ENCODE measurements at places on chromosomes 4 and X. TPM values are rescaled to one million over a fixed set of nuclear protein-coding genes. Genes with fewer than 3 reads are reported as not detected.
A peak's percentile ranks its signal among the peaks of the same experiment; 100 is the strongest.

DNA sequence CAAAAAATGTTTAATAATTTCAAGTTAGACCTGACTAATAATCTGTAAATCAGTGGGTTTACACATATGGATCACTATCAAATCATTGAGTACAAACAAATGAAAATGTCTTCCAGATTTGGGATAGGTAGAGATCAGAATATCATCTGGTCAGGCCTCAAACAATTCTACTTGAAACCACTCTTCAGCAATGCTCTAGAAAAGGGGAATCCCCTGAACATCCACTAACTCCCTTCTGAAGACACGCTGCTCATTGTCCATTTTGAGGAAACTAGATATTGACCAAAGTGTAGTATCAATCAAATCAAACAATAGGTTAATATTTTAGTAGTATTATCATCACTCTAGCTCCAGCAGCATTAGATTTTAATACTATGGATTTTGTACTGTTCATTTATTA lies 46.3 kb downstream of the SULT1E1 start:
- H3K4me1 ChIP-seq: no peaks in the 10 kb centered on the region
- no peak overlapping the region for H3K27ac ChIP-seq
- no peaks in the 10 kb centered on the region for H3K27me3 ChIP-seq
- DNase-seq: no peak

DNA sequence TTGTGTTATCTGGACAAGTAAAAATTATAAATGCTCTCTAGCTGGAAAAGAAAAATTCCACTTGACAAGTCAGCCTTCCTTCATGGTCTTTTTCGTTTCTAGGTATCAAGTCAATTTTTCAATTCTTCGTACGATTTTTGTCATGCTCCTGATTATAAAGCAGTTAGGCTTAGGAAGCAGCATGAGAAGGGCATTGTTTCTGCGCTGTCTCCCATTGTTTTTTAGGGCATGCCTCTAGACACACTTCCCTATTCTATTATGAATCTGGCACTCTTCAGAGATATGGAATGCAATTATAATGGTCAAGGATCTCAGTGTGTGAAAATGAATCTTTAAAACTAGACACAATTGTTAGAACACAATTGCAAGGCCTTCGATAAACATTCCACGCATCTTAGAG lies 164.1 kb upstream of the FAT1 start:
- no peak overlapping the region for H3K4me3 ChIP-seq
- DNase-seq: no peak
- no peak overlapping the region for H3K27ac ChIP-seq
- no peaks in the 10 kb centered on the region for H3K27me3 ChIP-seq

Gene GSPT2
- 6.8 TPM for total RNA-seq

DNA sequence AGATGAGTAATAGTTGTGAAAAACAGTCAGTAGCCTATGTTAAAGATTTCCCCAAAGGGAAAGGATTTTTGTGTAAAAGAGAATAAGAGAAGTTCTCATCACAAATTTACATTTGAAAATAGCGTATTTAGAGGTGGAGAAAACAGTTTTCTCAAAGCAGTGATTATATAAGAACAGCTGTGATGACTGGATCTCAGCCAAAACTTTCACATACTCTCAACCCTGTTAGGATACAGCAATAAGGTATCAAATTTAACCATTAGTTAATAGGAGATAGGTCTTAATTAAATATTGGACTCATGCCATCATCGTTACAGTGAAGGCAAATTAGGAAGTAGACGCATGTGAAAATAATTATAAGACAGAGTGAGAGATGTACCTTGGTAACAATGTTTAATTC lies 622.7 kb downstream of the PCDH18 start:
- H3K4me3 ChIP-seq: no peak overlapping the region
- no peak for DNase-seq
- H3K4me1 ChIP-seq: no peaks in the 10 kb centered on the region

GRCh38 chrX:4059893-4060292 lies 346.4 kb upstream of the PRKX start:
- no peaks in the 10 kb centered on the region for H3K27me3 ChIP-seq
- H3K4me1 ChIP-seq: no peaks in the 10 kb centered on the region
- no peak overlapping the region for H3K27ac ChIP-seq
- H3K36me3 ChIP-seq: no peaks in the 10 kb centered on the region
- no peak for DNase-seq

DNA sequence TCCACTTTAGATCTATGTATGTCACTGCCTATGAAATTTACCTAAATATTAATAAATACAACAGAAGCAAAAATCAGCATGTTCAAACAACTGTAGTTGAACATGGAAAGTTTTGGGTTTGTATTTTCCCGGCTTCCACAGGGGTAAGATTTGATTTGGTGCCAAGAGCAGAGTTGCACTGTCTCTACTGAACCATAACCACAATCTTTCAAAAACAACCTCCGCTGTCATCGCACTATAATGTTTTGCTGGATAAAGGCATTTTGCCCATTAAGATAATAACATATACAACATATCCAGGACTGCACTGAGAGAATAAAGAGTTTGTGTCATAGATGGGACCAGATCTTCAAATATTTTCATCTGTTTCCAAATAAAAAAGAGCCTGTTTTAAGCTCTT lies 94.9 kb downstream of the TENM3 start:
- no peak for DNase-seq
- no peaks in the 10 kb centered on the region for H3K36me3 ChIP-seq
- no peak overlapping the region for H3K4me3 ChIP-seq
- no peak overlapping the region for H3K27ac ChIP-seq
- no peaks in the 10 kb centered on the region for H3K4me1 ChIP-seq
- H3K27me3 ChIP-seq: no peaks in the 10 kb centered on the region

Gene CT47C1
- not detected for total RNA-seq

- no peaks in the 10 kb centered on the region for H3K27me3 ChIP-seq
- no peak for DNase-seq
- H3K4me1 ChIP-seq: peaks cover 22% of the 10 kb centered on the region
- no peaks in the 10 kb centered on the region for H3K36me3 ChIP-seq
- no peak overlapping the region for H3K4me3 ChIP-seq
- H3K27ac ChIP-seq: no peak overlapping the region
These were observed 39.5 kb upstream of the RASL11B start for GRCh38 chr4:52822583-52822971.

Gene TSPAN7
- not detected for total RNA-seq

GRCh38 chr4:86055898-86056297 lies 304.0 kb downstream of the MAPK10 start:
- no peaks in the 10 kb centered on the region for H3K4me1 ChIP-seq
- no peak overlapping the region for H3K27ac ChIP-seq
- no peaks in the 10 kb centered on the region for H3K36me3 ChIP-seq
- DNase-seq: no peak

GRCh38 chr4:76476571-76476970 lies 41.5 kb downstream of the SHROOM3 start:
- DNase-seq: no peak
- H3K36me3 ChIP-seq: no peaks in the 10 kb centered on the region
- H3K27me3 ChIP-seq: no peaks in the 10 kb centered on the region
- H3K4me3 ChIP-seq: no peak overlapping the region

Gene CYSLTR1
- 6.6 TPM for total RNA-seq

- no peaks in the 10 kb centered on the region for H3K27me3 ChIP-seq
- no peaks in the 10 kb centered on the region for H3K36me3 ChIP-seq
- H3K4me3 ChIP-seq: no peak overlapping the region
- H3K27ac ChIP-seq: no peak overlapping the region
- no peaks in the 10 kb centered on the region for H3K4me1 ChIP-seq
These were observed 73.4 kb upstream of the ARHGAP36 start for GRCh38 chrX:130984782-130985181.

GRCh38 chr4:53522334-53522733 lies 69.0 kb downstream of the LNX1 start:
- no peak overlapping the region for H3K27ac ChIP-seq
- H3K4me3 ChIP-seq: no peak overlapping the region
- no peak for DNase-seq
- H3K4me1 ChIP-seq: no peaks in the 10 kb centered on the region

DNA sequence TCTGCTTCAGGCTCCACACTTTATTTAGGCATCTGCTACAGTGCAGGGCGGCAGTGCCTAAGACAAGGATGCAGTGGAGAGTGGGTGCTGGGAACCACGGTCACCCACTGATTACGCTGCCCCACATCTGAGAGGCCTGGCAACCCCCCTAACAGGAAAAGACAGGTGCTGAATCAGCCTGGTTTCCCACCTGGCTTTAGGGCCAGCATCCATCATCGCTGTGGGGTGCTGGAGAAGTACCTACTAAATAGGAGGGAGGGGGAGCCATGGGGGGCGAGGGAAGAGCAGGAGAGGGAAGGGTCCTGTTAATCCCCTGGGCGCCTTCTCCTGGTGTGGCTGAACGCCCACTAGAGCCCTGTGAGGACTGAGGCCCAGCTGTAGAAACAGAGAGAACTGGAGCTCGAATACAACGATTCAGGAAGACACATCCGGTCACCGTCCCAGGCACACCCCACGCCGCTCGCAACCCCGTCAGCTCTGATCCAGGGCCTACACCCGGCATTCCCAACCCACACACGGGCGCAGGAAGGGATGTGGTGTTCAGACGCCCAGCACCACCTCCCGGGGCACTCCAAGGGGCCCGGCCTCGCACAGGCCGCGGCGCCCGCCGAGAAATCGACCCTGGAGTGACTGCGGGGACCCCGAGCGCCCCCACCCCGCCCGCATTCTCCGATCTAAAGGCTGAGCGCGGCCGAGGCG lies 554 bp downstream of the DCTD start:
- no peaks in the 10 kb centered on the region for H3K27me3 ChIP-seq
- H3K4me1 ChIP-seq: peaks cover 42% of the 10 kb centered on the region
- peak overlapping the region; percentile 72 for H3K4me3 ChIP-seq
- DNase-seq: no peak
- peak overlapping the region; percentile 44 for H3K27ac ChIP-seq

DNA sequence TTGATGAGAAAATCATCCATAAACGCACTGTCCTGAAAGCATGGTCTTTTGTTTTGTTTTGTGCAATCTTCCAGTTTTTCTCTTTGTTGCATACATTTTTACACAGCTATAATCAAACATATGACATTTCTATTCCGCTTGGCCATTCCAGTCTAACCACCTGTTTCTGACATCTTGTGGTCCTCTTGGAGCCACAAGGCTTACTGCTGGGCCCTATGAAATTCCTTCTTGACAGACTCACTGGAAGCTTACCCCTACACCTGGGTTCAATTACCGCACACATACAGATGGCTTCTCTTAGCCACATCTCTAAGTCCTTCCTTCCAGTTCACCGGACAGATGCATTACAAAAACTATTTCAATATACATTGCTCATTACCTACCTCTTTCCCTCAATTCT lies 72.4 kb downstream of the PAPSS1 start:
- peaks cover 26% of the 10 kb centered on the region for H3K36me3 ChIP-seq
- H3K27me3 ChIP-seq: no peaks in the 10 kb centered on the region
- no peak overlapping the region for H3K27ac ChIP-seq
- no peak for DNase-seq

DNA sequence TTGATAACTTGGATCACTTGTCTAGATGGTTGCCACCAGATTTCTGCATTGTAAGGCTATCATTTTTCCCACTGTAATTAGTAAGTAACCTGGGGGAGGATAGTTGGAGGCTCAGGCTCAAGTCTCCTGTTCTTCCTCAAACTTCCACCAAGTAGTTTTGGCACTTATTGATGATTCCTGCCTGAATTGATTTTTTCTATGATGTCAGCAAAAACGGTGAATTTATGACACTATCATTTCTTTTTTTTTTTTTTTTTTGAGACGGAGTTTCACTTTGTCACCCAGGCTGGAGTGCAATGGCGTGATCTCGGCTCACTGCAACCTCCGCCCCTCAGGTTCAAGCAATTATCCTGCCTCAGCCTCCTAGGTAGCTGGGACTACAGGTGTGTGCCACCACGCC lies 12.4 kb downstream of the TMSB4X start:
- H3K36me3 ChIP-seq: no peaks in the 10 kb centered on the region
- no peak overlapping the region for H3K4me3 ChIP-seq
- H3K27ac ChIP-seq: no peak overlapping the region
- no peaks in the 10 kb centered on the region for H3K27me3 ChIP-seq
- peaks cover 59% of the 10 kb centered on the region for H3K4me1 ChIP-seq
- no peak for DNase-seq

DNA sequence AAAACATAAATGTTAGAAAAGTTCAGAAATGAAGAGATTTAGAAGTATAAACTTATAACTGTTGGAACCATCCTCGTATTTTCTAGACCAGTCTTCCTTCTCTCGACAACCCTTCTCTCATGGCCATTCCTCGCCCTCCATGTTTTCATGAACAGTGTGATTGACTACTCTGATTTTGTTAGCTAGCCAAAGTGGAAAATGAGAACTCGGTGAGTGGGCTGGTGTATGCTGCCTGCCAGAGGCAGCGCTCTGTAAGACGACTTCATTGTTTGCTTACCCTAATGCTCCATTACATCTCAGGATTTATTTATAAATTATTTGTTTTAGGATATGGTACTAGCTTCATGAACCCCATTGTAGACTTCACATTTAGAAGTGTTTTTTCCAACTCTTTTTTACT lies 153.0 kb downstream of the CBR4 start:
- no peak for DNase-seq
- no peaks in the 10 kb centered on the region for H3K27me3 ChIP-seq
- H3K36me3 ChIP-seq: no peaks in the 10 kb centered on the region
- no peak overlapping the region for H3K4me3 ChIP-seq

DNA sequence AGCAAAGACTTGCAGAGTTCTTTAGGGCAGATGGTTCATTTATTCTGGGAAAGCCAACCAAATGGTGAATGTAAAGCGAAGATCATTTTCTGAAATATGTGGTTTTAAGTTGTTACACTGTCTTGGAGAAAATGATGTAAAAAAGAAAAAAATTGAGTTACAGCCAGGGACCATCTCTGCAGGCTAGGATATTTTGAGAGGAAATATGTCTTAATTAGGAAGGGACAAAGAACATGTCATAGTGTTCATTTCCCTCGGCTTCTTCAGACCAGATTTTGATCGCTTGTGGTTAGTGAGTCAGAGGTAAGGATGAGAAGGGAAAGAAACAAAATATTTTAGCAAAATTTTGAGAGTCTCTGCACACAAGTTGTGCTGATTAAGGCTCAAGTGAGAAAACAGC lies 59.0 kb upstream of the C1QTNF7 start:
- H3K27ac ChIP-seq: no peak overlapping the region
- H3K4me3 ChIP-seq: no peak overlapping the region
- no peaks in the 10 kb centered on the region for H3K27me3 ChIP-seq
- DNase-seq: no peak
- no peaks in the 10 kb centered on the region for H3K4me1 ChIP-seq

DNA sequence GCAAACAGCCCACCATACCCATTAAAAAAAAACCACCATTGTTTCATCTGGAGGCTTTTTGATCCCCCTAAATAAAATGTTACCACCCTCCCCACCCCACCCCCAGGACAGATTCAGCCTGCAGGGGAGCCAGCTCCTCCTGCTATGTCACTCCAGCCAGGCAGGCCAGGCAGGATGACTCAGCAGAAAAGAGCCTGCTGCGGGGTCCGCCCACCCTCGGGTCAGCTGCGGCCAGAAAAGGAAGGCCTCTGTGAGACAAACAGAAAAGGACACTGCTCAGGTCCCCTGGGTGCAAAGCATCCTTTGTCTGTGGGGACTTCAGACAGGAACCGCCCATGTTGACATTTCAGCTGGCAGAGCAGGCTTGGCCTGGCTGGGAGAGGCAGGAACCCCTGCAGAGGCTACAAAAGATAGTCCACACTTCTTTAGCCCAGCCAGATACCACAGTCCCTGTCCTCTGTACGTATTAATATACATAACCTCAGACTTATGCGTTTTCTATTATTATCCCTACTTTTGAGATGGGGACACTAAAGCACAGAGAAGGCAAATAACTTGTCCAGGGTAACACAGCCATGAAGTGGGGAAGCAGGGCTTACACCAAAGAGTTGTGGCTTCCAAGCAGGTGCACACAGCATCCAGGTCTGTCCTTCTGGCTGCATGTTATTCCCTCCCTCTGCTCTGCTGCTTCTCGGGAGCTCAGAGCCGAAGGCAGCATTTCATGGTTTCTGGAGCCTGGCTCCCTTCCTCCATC lies 147.7 kb downstream of the CPEB2 start:
- H3K4me3 ChIP-seq: no peak overlapping the region
- DNase-seq: no peak
- H3K4me1 ChIP-seq: no peaks in the 10 kb centered on the region
- peaks cover 4% of the 10 kb centered on the region for H3K27me3 ChIP-seq
- no peaks in the 10 kb centered on the region for H3K36me3 ChIP-seq

Data from CD4-positive, alpha-beta T cell (primary cell).